ENCODE measurements at places on chromosomes 13 and 19.

- DNase-seq: no peak
These were observed 1.3 kb downstream of the ALOX5AP start for GRCh38 chr13:30736461-30737320.

GRCh38 chr13:97241761-97242160, 19.6 kb downstream of the MBNL2 start:
- no peak for DNase-seq

DNA sequence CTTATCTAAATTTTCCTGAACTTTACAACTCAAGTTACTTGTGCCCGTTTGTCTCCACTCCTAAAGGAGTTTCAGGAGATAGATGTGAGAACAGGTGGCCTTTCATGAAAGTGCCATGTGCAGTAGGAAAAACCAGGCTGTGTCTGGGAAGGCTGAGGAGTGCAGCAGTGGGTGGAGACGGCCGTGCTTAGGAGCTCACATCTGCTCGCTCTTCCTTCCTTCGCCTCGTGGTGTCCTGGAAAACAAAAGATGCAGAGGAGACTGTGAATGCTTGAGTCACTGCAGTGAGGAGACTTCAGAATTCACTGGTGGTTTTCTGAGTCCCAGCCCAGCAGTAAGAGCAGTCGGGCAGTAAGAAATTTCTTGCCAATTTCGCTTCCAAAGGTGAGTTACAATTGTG, 138.4 kb upstream of the RNF113B start:
- no peak for DNase-seq

DNA sequence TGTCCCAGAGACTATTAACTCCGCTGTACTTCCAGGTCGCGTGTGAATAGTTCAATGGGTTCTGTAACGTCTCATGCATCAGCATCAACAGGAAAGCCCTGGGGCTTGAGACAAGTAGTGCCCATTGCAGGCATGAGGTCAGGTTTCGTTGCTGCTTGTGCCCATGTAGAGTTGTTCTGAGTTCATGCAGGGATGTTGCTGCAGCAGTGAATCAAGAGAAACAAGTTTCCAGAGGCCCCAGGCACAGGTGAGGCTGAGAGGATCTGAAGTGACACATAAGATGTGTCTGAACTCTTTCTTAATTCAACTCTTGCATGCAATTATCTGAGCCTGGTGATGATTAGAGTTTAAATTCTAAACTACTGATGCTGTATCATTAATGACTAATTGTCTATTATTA, 8.6 kb upstream of the ZNF283 start:
- DNase-seq: no peak

- DNase-seq: no peak
These were observed 3.3 kb upstream of the PEX11G start for GRCh38 chr19:7492142-7492541.

DNA sequence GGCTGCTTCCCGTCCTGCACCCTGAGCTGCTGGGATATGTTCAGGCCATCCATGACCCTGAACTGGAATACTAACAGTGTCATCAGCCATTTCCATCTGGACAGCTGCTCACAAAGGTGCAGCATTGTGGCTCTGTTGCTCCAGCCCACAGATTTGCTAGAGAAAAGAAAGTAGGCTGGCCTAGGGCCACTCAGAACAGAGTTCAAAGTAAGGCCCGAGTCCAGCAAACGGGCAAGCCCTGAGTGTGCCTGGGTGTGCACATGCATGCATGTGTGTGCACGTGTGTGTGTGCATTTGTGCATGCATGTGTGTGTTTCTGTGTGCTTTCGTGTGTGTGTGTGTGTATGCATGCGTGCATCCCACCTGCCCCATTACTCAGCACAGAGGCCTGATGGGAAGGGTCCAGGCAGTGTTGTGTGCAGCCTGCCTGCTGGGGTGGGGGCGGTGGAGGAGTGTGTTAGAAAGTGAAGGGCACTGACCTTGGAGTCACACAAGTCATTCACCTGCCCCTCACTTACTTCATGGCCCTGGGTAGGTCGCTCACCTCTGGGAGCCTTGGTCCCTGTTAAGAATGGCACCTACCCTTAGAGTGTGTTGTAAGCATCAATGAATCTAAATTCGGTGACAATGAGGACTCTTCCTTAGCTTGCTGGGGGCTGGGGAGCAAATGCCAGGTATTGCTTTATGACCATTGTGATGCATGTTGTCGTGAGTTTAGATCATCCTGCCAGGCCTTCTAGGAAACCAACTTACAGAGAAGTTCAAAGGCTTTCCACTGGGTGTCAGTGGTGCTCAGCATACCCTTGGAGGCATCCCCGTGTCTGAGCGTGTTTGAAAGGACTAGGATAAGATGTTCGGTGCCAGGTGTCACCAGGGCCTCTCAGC, 53.2 kb downstream of the GPR12 start:
- DNase-seq: no peak

All from cerebellar nuclear complex (tissue), 1 donor.